ENCODE measurements at places on chromosomes 16 and 17.

GRCh38 chr17:46915596-46915995 is 7.4 kb upstream of the GOSR2 start:
- DNase-seq = no peak

- no peak for DNase-seq
These were observed 6.3 kb upstream of the ABCC1 start for GRCh38 chr16:15942931-15943690.

DNA sequence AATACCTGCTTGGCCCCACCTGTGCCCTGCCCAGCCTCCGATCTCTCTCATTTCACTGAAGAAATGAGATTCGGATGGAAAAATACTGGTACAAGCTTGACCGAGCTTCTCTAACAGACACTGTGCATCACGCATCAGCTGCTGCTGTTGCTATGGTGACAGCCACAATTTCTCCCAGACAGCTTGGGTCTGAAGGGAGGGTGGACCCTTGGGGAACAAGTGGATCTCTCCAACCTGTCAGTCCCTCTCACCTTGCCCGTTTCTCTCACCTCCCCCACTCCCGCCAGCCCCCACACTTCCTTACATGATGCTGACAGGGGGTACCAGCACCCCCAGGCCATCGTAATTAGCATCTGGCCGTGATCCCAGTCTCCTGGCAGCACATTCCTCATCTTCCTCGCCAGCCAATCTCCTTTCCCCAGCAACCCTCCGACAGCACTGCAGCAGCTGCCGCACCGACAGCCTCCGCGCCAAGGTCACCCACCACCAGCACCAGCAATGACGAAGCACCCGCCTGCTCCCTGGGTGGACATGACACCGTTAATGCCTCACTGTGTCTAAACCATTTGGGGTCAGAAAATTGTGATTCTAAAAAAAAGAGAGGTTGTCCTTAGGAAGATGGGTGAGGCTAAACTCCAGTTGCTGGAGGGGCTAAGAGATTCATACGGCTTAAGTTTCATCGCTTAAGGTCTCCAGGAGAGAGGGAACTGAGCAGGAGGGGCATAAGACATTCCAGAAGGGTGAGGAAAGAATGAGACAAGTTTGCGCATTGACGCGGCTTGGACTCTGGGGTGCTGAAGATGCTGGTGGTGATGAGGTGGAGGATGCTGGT is 58.6 kb upstream of the TNRC6A start:
- DNase-seq = no peak

DNA sequence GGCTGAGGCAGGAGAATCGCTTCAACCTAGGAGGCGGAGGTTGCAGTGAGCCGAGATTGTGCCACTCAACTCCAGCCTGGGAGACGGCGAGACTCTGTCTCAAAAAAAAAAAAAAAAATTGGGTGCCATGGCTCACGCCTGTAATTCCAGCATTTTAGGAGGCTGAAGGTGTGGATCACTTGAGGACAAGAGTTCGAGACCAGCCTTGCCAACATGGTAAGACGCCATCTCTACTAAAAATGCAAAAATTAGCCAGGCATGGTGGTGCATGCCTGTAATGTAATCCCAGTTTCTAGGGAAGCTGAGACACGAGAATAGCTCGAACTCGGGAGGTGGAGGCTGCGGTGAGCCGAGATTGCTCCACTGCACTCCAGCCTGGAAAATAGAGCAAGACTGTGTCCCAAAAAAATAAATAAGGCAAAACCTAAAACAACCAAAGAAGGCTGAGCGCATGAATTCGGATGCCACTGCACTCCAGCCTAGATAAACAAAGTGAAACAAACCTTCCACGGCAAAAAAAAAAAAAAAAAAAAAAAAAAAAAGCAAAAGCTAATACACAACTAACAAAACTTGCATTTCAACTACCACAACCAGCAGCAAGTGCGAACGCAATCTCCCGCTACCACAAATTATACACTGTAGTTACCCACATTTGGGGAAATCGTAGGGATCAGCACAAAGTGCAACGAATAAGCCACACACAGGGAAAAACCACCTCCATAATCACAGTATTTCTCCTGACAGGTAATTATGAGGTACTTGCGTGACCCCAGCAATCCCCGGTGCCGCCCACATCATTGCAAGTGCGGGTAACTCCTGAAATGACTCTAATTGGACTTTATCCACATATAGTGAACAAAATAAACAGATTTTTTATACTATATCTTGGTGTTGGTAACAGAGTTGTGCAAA is 25.6 kb downstream of the TEX14 start:
- no peak for DNase-seq

GRCh38 chr17:46026166-46027047 is 27.4 kb downstream of the STH start:
- no peak for DNase-seq

DNA sequence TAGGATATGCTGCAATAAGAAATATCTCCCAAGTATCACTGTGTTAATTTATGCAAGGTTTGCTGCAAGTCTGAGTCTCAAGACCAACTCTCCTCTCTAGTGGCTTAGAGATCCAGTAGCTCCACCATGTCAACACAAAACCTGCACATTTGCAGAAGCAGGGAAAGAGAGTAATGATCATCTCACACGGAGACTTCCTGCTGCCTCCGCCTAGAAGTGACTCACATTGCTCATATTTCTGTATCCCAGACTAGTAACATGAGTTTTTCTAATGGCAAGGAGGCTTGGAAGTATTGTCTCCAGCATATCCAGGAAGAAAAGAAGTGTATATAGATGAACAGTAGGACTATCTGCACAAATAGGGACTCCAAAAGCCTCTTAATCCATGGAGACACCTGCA is 15.0 kb upstream of the IRX6 start:
- no peak for DNase-seq

GRCh38 chr16:85842848-85843247 is 43.4 kb downstream of the COX4I1 start:
- no peak for DNase-seq

DNA sequence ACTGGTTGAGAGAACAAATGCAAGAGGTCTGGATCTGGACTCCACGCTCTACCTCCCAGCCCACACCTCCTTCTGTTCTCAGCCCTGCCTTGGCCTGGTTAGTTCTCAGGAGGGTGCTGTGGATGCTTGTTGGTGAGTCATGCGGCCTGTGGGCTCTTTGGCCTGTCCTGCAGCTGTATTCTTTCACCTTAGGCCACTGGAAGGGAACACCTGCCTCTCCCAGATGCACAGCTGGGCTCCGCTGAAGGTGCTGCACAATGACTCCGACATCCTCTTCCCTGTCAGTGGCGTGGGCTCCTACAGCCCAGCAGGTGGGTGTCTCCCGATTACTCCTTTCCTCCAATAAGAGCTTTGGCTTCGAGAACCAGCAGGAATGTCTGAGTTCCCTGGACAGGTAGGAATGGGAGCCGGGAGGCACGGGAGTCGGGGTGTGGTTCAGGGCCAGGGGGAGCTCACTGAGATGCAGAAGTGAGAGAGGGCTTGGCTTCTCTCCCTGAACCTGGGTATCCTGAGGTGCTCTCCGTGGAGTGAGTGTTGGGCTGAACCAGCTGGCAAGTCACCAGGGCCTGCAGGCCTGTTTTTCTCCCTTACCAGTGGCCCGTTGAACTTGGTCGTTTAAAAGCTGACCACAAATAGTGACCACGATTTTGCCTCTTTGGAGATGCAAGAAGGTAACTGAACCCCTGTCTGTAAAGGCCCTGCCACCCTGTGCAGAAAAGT is 85.0 kb downstream of the SNX29 start:
- no peak for DNase-seq

- no peak for DNase-seq
These were observed 674 bp downstream of the TAF15 start for GRCh38 chr17:35809855-35810461.

All from stimulated activated CD8-positive, alpha-beta memory T cell treated with anti-CD3 and anti-CD28 coated beads, Interleukin-4, amount 100 ng/mL, for 1 hour (primary cell).